ENCODE measurements at places on chromosomes 5 and 9.

DNA sequence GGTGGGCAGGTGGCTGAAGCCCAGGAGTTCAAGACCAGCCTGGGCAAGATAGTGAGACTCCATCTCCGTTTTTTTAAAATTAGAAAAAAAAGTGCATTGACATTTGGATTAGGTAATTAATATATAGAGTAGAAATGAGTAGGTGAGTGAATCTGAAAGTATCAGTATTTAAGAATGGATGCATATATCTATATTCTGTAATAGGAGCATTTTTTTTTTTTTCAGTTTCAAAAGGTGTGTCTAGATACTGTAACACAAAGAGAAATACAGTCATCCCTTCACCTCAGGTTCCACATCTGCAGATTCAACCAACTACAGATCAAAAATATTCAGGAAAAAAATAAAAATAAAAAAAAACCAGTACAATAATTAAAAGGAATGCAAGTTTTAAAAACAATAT is 50.8 kb downstream of the RBM27 start:
- DNase-seq: no peak

DNA sequence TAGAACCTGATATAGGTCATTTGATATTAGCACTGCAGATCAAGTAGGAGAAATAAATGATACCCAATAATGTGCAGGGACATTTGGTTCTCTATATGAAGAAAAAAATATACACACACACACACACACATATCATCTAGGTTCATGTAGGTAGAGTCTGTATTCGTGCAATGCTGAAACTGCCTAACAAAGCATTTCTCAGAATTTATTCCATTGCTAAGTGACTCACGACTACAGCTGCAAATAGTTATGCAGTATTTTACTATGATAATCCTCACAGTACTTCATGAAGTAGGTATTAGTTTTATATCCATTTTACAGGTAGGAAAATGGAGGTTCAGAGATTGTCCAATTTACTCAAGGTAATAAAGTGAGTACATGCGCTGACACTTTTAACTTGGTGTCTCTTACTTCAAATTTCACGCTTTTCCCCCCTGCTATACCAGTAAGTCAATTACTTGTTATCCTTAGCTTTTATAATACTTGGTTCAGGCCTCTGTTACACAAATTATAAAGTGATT is 2.4 kb downstream of the GIN1 start:
- no peak for DNase-seq

GRCh38 chr9:16773617-16774016 is 96.9 kb downstream of the BNC2 start:
- DNase-seq: no peak

DNA sequence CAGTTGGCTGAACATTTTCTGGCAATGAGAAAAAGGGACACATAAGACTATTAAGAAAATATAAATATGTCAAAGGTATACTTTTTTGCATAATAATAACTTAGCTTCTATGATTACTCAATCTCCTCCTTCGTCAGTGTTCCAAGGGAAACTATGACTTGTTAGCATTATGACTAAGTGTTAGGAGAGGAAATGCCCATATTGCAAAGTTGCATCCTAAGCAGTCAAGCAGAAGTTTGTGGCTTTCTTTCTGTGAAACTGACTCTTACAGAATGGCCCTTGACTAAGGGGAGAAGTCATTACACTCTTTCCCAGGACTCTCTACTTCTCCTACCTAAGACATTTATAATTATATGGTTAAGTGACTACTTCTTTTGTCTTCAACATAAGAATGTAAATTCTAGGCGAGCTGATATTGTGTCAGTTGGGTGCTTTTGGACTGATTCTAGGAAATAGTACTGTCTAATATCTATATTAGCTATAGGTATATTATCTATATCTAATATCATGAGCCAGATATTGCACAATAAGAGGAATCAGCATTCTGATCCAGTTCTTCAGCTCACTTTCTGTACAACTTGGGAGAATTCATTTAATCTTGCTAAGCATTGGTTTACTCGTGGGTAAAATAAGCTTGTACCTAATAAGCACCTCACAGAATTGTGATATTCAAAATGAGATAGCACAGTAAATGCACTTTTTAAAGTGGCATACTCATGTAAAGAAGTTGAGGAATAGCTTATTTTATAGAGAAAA is 16.4 kb upstream of the SPINK6 start:
- no peak for DNase-seq

GRCh38 chr5:153632748-153633290 is 142.3 kb downstream of the GRIA1 start:
- no peak for DNase-seq

GRCh38 chr5:121702682-121703081 is 149.0 kb upstream of the FTMT start:
- DNase-seq: no peak

Data from activated naive CD8-positive, alpha-beta T cell treated with anti-CD3 and anti-CD28 coated beads, Interleukin-2, amount 10 ng/mL, durations not matched to agents 7 days and 5 days (primary cell).